Activated T-helper 1 cell treated with anti-CD3 and anti-CD28 coated beads, Interleukin-2, amount 50 U/mL, for 16 hours (primary cell): ENCODE measurements at places on chromosomes 1 and 21.
A peak's percentile ranks its signal among the peaks of the same experiment; 100 is the strongest.

GRCh38 chr1:205983925-205984725 is 19.1 kb downstream of the RAB7B start:
- DNase-seq: no peak

DNA sequence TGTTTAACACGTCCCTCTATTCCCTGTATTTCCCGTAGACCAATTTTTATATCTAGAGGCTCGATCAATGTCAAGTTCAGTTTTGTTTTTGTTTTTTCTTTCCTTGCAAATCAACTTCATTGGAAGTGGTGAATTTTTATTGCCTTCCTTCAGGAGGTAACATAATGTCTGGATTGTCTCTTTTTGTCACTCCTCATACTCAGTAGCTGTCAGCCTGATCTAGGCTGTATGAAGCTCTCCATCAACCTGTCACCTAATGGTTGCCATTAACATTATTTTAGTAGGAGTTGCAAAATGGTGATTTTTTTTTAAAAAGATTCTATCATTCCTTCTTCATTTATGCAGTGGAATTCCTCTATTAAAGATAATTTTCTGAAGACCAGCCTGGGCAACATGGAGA is 49.7 kb upstream of the KIF26B start:
- DNase-seq: no peak

DNA sequence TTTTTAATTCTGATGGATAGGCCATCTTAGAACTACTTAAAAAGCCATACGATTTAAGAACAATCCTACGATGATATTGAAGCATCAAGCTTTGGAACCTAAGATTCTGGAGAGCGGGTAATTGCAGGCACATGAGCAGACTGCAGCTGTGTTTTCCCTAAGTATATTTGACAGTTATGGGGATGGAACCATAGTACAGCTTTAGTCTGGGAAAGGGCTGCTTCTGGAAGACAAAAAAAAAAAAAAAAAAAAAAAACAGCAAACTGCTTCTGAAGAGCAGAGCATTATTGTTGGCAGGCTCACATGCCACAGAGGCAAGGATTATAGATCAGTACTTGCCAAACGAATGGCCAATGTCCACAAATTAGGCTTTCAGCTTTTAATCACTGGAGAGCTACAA is 1618.7 kb downstream of the AMY1C start:
- DNase-seq: no peak

- DNase-seq: no peak
Measured at GRCh38 chr1:39777306-39777705, 6.2 kb upstream of the OXCT2 start.

- no peak for DNase-seq
Measured at GRCh38 chr1:30319765-30320580, 403.4 kb downstream of the MATN1 start.

- no peak for DNase-seq
Measured at GRCh38 chr1:26666855-26667254, 29.0 kb upstream of the ARID1A start.

DNA sequence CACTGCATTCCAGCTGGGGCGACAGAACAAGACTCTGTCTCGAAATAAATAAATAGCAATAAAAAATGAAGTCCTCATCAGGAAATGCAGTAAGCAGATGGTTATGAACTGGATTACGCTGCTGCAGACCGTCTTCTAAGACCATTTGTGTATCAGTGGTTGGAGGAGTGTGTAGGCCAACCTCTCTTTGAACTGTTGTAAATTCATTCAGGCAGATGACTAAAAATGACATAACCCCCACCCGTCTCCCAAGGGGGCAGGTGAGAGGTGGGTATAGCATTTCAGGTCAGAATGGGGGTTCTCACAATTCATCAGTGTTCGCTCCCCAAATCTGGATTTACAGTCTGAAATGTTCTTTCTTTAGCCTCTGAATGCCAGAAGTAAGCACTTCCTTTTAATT is 177.3 kb downstream of the KIF26B start:
- no peak for DNase-seq

GRCh38 chr1:152018537-152018936 is 18.3 kb downstream of the S100A11 start:
- no peak for DNase-seq

- no peak for DNase-seq
Measured at GRCh38 chr1:14914351-14914988, 239.1 kb upstream of the TMEM51 start.

- DNase-seq: peak; percentile 16
Measured at GRCh38 chr1:235415008-235415904, 48.0 kb downstream of the TBCE start.

GRCh38 chr1:61131248-61131647 is 48.9 kb downstream of the NFIA start:
- DNase-seq: no peak

DNA sequence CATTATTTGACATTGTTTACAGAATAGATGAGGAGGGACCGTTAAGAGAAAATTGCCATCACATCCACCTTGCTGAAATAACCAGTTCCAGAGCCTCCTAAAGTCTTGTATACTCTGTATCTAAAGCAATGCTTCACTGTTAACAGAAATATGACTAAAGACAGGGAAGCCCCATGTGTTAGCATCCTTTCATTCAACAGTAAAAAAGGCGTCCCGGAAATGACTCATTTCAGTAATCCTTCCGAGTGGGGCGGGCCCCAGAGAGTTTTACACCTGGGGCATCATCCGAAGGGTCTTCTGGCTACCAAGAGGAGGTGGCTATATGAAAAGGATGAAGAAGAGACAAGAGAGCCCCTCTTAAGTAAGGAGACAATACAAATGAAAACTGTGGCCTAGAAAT is 227.2 kb downstream of the SLC45A1 start:
- DNase-seq: no peak

GRCh38 chr1:25744636-25745425 is 55.2 kb upstream of the SELENON start:
- no peak for DNase-seq

DNA sequence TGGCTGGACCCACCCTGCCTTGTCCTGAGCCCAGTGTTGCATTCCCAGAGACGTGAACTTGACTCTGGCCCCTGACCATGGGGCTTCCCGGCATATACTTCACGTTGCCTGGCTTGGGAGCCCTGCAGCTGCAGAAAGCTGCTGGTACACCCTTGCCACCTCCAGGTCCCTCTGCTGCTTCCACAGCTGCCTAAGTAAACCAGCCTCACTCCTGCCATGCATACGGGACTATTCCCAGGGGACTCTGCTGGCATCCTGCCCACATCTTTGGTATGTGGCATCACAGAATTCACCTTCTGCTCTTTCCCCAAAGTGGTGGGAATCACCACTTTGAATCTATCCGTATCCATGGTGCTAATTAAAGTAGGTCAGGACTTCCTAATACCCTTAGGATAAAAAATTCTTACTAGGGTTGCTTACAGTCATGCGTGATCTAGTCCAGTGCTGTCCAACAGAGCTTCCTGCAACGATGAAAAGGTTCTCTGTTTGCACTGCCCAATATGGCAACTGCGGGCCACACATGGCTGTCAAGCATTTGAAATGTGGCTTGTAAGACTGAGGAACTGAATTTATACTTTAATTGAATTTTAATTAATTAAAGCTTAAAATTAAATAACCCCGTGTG is 203.0 kb downstream of the GRIK3 start:
- no peak for DNase-seq

- DNase-seq: no peak
Measured at GRCh38 chr1:11880181-11880575, 21.4 kb upstream of the NPPB start.

DNA sequence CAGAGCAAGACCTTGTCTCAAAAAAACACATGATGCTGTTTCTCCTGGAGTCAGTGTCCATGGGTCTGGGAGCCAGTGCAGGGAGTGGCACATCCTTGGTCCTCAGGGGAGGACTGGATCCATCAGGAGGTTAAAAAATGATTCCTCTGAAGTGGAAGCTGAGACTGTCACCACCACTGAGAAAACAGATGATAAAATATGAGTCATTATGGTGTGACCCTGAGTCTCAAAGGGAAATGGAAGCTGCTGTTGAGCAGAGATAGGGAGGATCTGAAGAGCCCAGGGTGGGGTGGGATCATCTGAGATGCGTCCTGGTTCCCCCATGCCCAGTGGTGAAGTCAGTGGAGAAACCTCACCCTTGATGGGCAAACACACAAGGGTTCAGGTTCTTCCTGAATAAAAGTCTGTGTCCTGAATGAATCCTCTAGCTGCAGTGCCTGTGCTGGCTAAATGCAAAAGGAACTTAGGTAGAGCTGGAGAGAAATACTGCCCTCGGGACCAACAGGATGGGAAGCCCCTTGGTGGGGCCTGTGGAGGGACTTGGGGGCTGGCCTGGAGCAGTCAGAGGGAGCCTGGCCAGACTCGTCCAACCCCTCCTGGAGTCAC is 61.6 kb upstream of the TENT5B start:
- no peak for DNase-seq

DNA sequence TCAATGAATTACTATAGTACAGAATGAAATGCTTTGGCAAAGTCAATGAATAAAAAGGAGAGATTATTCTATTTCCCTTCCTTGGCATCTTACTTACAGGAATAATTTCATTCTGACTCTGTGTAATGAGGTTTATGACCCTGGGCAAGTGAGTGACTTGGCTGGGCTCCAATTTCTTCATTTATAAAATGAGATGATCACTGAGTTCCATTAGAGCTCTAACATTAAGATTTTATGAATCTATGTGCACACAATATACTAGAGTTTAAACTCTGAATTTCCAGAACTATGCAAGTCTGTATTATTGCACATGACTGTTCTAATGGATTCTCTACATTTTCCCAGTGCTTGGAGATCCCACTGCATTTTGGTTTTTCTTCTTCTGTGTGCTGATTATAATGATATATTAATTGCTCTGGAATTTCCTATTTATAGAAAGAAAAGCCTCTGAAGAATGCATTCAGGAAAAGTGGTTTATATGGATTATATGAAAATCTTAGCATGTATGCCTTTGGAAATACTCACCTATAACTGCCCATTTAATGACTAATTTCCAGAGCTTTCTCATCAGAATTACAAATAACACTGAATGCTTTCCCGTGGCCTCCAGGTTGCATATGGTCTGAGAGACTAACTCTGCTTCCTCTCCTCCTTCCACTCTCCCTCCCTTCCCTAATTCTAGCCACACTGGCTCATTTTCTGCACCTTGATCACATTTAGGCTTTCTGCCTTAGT is 97.4 kb upstream of the CHRM3 start:
- no peak for DNase-seq

DNA sequence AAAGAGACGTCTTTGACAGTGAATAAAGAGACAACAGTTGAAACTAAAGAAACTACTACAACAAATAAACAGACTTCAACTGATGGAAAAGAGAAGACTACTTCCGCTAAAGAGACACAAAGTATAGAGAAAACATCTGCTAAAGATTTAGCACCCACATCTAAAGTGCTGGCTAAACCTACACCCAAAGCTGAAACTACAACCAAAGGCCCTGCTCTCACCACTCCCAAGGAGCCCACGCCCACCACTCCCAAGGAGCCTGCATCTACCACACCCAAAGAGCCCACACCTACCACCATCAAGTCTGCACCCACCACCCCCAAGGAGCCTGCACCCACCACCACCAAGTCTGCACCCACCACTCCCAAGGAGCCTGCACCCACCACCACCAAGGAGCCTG is 68.5 kb downstream of the TPR start:
- DNase-seq: no peak

DNA sequence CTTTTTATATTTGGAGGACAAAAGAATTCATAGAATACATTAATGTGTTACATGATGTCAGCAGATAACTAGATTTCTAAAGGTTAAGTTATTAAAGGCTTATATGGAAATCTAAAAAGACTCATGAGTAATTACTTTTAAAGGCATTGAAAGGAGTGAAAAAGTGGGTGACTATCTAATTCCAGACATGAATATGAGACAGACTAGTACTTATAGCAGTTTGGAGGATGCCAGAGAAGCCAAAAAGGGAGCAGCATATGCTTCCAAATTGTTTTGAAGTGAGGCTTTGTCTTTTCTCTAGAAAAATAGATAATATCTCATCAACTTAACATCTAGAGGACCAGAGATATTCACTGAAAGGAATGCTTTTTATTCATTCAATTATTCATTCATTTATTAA is 275.5 kb upstream of the CACYBP start:
- no peak for DNase-seq

DNA sequence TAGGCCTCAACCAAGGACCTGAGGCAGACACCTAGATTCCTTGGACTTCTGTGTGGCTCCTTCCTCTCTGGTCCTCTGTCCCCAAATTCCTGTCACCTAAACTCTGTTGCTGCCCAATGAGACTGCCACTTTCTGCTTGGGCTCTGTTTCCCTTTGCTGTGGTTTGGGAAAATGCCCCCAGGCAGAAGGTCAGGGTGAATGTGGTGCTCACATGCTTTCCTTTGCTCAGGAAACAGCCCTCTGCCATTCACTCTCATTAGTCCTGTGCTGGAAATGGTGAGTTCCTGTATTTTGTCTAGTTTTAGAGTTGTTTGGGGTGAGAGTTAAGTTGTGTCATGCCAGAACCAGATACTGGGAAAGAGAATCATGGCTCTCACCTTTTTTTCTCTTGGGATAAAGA is 22.7 kb upstream of the SHE start:
- no peak for DNase-seq

GRCh38 chr1:228190182-228190581 is 17.7 kb upstream of the OBSCN start:
- no peak for DNase-seq

DNA sequence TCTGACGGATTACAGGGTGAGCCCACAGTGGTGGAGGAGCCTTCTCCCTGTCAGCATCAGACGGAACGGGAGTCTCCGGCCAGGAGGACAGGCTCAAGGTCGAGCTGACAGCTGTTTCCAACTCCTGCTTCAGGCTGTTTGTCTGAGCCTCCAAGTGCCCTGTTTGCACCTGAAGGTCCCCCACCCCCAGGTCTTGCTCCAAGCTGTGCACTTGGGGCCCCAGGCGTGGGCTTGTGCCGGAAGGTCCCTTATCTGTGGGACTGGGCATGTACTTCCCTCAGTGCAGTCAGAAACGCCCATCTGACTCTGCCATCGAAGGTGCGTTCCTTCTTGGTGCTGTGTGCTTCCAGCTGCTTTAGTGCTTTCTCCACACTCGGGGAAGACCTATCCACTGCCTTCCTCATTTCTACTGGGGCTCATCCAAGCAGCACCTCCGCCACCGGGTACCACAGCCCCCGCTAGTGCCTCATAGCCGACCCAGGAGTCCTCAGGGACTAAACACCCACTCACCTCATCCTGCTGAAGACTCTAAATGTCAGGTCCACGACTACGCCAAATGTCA is 29.5 kb upstream of the CR2 start:
- DNase-seq: no peak

DNA sequence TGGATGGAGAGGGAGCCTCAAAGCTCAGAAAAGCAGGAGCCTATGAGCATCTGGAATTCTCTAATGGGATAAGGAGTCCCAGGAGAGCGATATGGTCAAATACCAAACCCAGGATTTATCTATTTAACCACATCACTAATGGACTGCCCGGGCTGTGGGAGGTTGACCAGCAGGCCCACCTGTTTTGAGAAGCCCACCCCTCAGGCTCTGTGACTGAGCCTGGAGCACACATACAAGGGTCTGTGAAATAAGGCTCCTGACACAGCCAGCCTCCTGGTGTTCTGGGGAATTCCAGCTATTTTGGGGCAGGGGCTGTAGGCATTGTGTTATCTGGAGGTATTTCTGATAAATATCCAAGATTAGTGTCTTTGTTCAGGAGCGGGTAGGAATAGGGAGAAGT is 132.0 kb upstream of the C1orf21 start:
- DNase-seq: no peak

- DNase-seq: no peak
Measured at GRCh38 chr1:223405507-223405906, 12.3 kb downstream of the CCDC185 start.

GRCh38 chr1:174366946-174367345 is 80.8 kb upstream of the GPR52 start:
- no peak for DNase-seq

- DNase-seq: no peak
Measured at GRCh38 chr1:212070720-212071302, 35.3 kb downstream of the DTL start.
